ENCODE measurements at places on chromosomes 11 and 22.

DNA sequence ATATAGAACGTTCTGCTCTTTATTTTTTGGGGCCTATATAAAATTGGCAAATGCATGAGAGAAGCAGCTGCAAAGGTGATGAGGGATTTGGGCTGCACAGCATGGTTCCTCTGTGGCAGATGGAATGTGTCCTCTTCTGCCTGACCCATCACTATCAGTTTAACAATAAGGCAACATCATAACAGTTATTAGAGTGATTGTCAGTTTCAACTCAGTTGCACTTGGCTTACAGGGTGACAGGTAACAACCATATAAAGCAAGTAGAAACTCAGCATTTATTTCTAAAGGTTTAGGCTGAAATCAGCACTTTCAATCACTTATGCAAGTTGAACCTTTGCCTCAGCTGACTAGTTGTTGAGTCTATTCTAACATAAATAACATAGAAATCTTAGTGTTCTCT, 935.4 kb upstream of the CHORDC1 start:
- DNase-seq, result no peak

DNA sequence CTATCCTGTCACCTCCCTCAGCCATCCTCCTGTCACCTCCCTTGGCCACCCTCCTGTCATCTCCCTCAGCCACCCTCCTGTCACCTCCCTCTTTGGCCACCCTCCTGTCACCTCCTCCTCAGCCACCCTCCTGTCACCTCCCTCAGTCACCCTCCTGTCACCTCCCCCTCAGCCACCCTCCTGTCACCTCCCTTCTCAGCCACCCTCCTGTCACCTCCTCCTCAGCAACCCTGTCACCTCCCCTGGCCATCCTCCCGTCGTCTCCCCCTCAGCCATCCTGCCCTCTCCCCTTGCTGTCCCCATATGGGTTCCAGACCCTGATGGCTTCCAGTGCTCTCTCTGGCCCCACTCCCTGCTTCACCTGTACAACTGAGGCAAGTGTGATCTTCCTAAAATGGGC, 61.8 kb downstream of the SCUBE1 start:
- DNase-seq, result no peak

DNA sequence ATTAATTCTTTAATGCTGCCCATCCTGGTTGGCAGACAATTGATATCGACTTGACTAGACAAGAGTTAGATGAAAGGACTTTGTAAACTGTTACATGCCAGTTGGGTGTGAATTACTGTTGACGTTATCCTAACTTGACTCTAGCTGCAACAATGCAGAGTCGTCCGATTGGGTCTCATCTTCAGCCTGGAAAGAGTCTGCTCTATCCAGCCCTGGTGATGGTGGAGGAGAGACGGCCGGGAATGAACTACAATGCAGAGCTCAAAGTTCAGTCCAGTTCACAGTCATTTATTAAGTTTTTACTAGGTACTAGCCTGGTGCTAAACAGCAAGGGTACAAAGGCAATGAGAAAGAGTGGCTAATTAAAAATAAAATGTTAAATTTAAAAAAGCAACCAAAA, 4.9 kb upstream of the SMIM35 start:
- no peak for DNase-seq

DNA sequence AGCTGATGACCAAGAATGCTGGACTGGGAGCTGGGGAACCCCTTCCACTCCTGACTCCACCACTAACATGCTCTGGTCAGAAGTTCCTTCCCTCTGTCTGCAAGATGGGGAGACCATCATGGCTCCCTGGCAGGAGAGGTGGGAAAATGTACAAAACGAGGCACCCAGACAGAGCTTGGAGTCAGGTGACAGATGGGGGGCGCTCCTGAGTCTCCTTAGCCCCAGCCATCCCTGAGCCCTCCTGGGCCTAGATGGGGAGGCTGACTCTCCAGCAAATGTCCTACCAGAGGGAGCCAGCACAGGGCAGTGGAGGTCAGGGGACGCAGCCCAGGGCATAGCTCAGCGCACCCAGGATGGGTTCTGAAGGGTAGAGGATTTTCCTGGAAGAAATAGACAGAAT, 20.0 kb downstream of the KCNJ4 start:
- no peak for DNase-seq

GRCh38 chr11:74735365-74735928, 4.2 kb upstream of the CHRDL2 start:
- peak; percentile 79 for DNase-seq

GRCh38 chr11:122154227-122154626, 38.2 kb upstream of the BLID start:
- DNase-seq, result no peak

Measured in DMS53 (cell line).